Activated CD8-positive, alpha-beta T cell treated with anti-CD3 and anti-CD28 coated beads for 36 hours (primary cell): ENCODE measurements at places on chromosomes 2 and 18. TPM values are rescaled to one million over a fixed set of nuclear protein-coding genes. Genes with fewer than 3 reads are reported as not detected.

GRCh38 chr2:68196120-68196716 lies 38.5 kb downstream of the PNO1 start:
- peak; percentile 58 for DNase-seq

DNA sequence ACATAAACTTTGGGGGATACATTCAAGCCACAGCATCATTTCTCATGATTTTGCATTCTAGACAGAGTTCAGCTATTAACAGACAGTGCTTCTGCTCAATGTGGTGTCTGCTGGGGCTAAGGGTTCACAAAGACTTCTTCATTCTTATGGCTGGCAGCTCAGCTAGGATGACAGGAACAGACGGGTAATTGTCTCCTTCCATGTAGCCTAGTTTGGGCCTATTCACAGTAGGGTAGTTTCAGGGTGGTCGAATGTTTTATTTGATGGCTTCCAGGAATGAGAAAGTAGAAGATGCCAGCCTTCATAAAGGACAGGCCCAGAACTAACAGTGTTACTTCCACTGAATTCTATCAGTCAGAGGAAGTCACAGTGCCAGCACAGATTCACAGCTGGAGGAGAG lies 26.0 kb upstream of the BCL2L11 start:
- no peak for DNase-seq

GRCh38 chr2:47810850-47811249 lies 27.9 kb downstream of the MSH6 start:
- DNase-seq = no peak

- no peak for DNase-seq
Observed at GRCh38 chr2:120862201-120863060, 126.8 kb downstream of the GLI2 start.

The MOGAT1 gene
- total RNA-seq = not detected

The ABCG5 gene
- not detected for total RNA-seq

The GLI2 gene
- not detected for total RNA-seq

- no peak for DNase-seq
Observed at GRCh38 chr18:39773646-39774045, 2181.4 kb upstream of the PIK3C3 start.

DNA sequence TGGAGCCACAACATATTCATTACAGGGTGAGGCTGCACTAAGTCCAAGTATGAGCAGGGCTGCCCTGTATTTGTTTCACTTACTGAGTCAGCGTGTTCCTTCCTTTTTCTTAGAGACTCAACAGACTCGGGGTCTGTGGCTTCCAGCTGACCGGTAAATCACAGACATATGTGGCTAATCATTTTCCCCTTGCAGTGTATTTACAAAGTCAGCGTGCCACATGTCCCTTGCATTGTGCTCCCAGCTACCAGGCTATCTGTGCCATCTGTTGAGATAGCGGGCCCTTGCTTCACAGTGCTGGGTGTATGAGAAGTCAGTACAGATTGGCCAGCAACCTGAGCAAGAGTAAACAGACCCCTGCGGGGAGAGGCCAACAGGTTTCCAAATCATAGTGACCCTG lies 254.3 kb downstream of the LRRTM1 start:
- no peak for DNase-seq

DNA sequence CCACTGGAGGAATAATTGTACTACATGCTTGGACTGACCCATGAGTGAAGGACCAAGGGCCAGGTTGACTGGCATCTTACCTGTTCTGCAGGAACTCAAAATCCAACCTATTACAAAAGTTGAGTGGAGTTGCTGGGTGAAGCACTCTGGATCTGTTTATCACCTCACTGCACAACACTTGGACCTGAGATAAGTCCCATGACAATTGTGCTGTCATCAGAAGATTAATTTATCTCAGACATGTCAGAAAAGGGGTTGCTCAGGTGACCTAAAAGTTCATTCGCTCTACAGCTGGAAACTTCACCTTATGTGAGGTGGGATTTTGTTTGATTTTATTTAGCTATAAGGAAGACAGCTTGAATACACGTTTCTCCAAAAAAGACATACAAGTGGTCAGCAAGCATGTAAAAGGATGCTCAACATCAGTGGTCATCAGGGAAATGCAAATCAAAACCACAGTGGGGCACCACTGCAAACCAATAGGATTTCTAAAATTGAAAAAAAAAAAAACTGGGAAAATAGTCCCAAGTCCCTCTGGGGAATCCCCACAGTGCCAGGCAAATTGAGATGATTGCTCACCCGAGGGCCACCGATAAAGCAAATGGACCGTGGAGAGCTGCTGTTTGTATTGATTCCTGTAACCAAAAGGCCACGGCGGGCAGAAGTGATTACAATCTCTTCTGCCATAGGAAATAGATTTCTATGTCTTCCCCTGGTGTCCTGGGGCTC lies 65.8 kb upstream of the SLC35F5 start:
- no peak for DNase-seq

The PIEZO2 gene
- not detected for total RNA-seq

DNA sequence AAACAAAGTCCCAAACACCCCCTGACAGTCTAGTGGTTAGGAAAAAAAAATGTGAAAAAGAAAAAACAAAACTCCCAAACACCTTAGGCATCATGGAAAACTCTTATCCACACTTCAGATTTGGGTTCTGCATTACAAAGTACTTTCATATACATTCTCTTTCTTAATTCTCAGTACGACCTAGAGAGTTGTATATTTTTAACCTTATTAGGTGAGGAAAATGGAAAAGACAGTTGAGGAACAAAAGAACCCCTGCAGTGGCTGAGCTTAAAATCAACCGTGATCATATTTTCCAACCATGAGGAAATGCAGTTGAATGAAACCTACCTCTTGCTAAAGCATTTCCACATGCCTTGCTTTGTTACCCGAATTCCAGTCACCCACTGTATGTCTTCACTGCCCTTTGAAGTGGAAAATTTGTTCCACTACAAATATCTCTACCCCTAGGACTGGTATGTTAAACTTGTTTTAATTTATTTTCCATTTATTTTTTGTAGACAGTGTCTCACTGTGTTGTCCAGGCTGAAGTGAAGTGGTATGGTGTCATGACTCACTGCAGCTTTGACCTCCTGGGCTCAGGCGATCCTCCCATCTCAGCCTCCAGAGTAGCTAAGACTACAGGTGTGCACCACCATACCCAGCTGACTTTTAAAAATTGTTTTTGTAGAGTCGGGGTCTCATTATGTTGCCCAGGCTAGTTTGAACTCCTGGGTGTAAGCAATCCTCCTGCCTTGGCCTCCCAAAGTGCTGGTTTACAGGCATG lies 56.9 kb upstream of the LPIN2 start:
- no peak for DNase-seq

GRCh38 chr2:167293943-167294775 lies 405.9 kb downstream of the XIRP2 start:
- DNase-seq = peak; percentile 5

GRCh38 chr18:78875016-78875777 lies 104.4 kb upstream of the SALL3 start:
- peak; percentile 56 for DNase-seq

DNA sequence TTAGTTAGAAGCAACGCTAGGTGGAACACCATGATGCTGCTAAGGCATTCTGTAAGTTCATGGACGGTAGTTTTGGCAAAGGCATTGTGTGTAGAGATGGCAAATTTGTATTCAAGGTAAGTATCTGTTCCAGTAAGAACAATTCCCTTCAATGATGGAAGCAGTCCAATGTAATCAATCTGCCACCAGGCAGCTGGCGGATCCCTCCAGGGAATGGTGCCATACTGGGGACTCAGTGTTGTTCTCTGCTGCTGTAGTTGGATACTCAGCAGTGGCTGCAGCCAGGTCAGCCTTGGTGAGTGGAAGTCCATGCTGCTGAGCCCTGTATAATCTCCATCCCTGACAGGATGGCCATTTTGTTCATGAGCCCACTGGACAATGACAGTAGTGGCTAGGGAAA lies 62.8 kb downstream of the ARL6IP6 start:
- DNase-seq = no peak

DNA sequence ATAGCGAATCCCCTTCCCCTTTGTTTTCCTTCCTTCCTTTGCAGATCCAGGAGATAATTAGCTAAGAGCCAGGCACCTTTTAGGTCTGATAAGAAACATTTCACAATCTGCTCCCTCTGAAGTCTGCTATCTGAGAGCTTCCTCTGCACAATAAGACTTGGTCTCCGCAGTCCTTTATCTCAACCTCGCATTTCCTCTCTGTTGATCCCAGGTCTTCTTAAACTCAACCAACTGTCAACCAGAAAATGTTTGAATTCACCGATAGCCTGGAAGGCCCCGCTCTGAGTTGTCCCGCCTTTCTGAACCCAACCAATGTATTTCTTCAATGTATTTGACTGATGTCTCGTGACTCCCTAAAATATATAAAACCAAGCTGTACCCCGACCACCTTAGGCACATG lies 78.4 kb upstream of the CTDP1 start:
- no peak for DNase-seq

DNA sequence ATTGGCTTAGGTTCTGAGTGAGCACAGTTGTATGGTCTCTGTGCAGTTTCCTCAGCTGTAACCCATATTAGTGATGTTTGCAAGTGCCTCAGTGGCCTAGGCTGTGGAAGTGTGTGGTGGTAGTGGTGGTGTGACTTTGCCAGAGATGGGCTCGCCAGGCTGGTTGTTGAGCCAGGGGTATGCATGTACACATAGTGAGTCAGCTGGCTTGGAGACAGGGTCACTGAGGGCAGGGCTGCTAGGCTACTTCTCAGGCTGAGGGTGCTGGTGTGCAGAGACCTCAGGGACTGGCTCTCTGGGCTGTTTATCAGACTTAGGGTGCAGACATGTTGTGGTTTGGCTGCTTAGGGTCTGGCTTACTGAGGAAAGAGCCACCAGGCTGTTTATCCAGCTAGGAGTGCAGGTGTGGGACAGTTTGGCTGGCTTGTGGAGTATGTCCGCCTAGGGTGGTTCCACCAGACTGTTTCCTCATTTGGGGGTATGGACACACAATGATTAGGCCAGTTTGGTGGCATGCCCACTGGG lies 15.0 kb downstream of the APLF start:
- no peak for DNase-seq

- DNase-seq = no peak
Observed at GRCh38 chr2:183260527-183260926, 136.3 kb downstream of the NUP35 start.

The DCC gene
- total RNA-seq = not detected

The UGT1A6 gene
- not detected for total RNA-seq

DNA sequence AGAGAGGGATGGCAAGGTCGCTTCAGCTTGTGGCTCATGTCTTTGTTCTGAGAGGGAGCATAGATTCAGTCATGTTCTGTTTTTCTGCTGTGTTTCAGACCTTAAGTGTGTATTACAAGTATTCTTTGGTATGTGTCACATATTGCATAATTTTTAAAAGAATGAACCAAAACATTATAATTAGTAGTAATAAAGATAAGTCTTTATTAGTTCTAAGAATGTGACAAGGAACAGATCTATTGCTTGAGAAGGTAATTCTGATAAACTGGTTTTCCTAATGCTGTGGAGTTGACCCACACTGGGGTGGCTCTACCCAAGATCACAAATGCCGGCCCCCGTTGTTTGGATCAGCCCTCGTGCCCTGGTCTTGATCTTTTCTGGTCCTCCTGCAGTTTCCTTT lies 124.3 kb upstream of the FOSL2 start:
- no peak for DNase-seq

DNA sequence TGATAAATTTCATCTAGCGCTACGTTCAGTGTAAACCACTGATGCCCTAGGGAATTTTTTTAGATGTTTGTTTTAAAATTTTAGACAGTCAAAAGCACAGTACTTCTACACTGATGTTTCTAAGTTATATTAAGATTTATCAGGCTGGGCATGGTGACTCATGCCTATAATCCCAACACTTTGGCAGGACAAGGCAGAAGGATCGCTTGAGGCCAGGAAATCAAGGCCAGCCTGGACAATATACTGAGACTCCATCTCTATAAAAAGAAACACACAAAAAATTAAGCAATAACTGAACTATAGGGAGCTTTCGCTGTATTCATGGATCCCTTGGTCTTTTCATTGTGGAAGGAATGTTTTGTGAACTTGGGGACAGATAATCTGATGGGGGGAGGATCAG lies 50.6 kb upstream of the MAPRE2 start:
- no peak for DNase-seq

- DNase-seq = no peak
Observed at GRCh38 chr18:48844271-48844670, 106.5 kb downstream of the SMAD7 start.

The GPBAR1 gene
- total RNA-seq = 0.16 TPM
